ENCODE measurements at places on chromosomes 1 and 21.

GRCh38 chr1:238252033-238252802, 361.5 kb upstream of the ZP4 start:
- DNase-seq = no peak

DNA sequence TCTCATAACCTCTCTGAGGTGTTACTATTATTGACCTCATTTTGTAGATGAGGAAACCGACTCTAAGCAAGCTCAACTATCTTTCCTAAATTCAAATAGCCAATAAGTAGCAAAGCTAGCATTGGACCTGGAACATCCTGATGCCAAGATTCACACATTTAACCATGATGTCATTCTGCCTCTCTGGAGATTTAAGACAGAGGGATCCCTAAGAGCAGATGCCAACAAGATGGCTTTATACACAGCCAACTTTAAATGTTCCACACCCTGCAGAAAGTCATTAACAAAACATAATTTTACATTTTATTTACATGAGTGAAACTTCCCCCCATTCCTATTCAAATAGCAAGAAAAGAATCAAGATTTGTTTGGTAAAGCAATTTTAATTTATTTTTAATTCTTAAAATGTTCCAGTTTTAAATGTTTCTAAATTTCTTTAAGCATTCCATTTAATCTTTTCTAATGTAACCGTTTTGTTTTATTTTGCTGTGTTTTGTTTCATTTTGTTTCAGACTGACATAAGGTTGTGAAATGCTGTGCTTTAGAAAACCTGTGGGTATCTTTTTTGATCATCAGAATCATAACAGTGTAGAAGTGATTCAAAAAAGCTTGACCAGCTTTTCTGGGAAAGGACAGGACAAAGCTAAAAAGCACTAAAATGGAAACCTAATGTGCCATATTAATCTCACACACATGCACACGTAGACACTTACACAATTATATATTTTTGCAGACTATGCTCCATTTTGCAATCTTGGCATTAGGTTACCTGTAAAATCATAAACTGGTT, 7.6 kb upstream of the VAV3 start:
- no peak for DNase-seq

GRCh38 chr1:62467092-62467491, 30.2 kb downstream of the USP1 start:
- DNase-seq = no peak

GRCh38 chr1:73033640-73034039, 751.3 kb upstream of the NEGR1 start:
- DNase-seq = no peak

DNA sequence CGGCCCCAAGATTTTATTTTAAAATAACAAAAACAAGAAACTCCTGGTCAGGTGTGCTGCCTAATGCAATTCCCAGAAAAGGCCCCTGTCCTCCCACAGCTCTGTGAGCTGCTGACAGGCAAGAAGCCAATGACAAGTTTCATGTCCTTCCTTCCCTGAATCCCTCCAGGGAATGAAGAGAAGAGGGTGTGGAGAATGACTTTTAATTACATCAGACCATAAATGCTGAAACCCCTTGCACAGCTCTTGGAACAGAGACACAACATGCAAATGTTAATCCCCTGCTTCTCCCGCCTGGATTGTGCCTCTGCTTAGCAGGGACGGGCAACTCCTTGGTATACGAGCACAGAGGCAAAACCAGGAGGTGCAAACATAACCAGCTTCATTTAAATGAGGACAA, 228.1 kb upstream of the CAMK1G start:
- DNase-seq = no peak

DNA sequence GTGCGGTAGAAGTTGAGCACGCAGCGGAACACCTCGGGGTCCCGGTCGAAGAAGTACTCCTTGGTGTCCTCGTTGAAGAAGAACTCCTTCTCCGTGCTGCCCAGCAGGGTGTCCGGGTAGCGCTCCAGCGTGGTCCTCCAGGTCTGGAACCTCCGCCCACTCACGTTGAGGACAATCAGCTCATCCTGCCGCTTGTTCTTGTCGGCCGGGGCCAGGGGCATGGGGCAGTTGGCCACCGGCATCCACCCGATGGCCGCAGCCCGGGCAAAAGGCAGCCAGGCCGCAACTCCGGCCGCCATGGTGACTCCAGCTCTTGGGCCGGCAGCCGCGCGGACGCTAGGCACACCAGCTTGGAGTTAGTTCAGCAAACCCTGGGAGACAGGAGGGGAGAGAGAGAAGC, 7.0 kb downstream of the KCND3 start:
- no peak for DNase-seq

GRCh38 chr1:86756062-86756406, 51.7 kb downstream of the SH3GLB1 start:
- no peak for DNase-seq

GRCh38 chr21:41737651-41738324, 29.1 kb downstream of the RIPK4 start:
- DNase-seq = no peak

GRCh38 chr1:119822406-119822805, 11.1 kb upstream of the REG4 start:
- no peak for DNase-seq

DNA sequence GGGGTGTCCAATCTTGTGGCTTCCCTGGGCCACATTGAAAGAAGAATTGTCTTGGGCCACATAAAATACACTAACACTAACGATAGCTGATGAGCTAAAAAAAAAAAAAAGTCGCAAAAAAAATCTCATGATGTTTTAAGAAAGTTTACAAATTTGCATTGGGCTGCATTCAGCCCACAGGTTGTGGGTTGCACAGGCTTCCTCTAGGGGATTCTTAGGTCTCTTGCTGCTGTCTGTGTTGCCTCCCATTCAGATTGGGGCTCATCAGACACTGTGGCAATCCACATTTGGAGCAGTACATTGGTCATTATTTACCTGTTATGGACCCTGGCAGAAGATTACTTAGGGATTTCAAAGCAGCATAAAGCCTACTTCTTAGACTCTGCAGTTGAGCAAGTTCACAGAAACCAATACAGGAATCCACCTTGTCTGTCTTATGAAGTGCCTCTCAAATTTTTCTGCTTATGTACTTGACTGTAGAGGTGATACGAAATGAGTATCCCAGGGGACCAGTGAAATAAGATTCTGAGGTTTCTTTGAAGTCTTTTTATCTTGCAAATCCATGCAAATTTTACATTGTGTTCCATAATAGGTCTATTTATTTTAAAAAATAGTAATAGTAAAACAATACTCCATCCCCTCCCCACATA, 205.5 kb downstream of the RPS6KC1 start:
- no peak for DNase-seq

- no peak for DNase-seq
Observed at GRCh38 chr1:230143534-230143933, 76.5 kb downstream of the GALNT2 start.

- no peak for DNase-seq
Observed at GRCh38 chr1:54973205-54973921, 7.1 kb upstream of the TMEM61 start.

DNA sequence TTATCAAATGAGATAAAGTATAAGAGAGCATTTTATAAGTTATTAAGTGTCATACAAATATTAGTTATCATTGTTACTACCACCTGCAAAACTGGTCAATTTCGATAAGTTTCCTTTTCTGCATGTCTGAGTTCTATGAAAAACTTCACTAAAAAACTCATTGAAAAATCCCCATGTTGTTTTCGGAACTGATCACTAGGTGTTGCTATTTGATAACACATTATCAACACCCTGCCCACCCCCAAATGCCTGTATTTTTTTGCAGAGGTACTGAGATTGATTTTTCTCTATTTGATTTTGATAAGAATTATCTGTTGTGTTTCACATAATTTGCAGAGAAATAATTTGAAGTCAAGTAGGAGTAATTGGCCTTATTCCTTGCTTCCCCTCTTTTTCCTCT, 22.1 kb upstream of the DISP1 start:
- DNase-seq = no peak

GRCh38 chr1:72357411-72357810, 75.1 kb upstream of the NEGR1 start:
- no peak for DNase-seq

GRCh38 chr1:182205351-182206022, 144.0 kb upstream of the ZNF648 start:
- DNase-seq = no peak

DNA sequence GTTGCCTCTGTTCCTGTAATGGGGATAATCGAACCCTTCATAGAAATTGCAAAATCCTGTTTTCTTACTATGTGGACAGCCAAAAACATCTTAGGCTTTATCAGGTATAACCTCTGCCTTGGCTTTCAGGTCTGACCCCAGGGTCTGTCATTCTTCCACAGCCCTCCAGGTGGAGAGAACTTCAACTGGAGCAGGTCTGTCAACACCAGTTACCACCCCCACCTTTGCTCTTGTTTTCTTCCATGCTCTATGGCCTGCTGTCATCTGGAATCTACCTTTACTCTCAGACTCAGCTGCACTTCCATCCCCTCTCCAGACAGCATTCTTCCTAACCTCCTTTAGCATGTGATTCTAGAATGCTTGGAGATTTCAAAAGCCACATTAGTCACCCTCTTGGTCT, 10.4 kb upstream of the GJA9 start:
- no peak for DNase-seq

DNA sequence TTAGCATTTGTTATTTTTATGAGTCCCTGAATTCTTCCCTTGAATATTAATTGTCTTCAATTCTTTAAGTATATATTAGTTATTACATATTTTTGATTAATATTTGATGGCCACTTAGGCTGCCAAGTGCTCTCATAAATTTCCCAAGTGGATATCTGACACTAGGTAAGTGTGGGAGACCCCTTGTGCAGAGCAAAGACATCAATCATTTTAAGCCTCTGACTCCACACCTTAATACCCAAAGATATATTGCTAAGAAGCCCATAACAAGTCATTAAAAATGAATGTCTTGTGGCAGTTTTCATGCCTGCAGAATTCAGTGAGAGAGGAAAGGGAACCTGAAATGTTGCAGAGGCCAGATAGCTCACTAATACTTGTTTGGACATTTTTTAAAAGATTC, 58.4 kb upstream of the PROX1 start:
- DNase-seq = no peak

- DNase-seq = no peak
Observed at GRCh38 chr21:42699196-42699595, 45.8 kb downstream of the PDE9A start.

GRCh38 chr1:231761252-231761651, 134.7 kb downstream of the DISC1 start:
- DNase-seq = no peak

- no peak for DNase-seq
Observed at GRCh38 chr1:25967308-25967707, 30.6 kb downstream of the PAFAH2 start.

- DNase-seq = no peak
Observed at GRCh38 chr1:67749263-67749843, 64.4 kb downstream of the GADD45A start.

- no peak for DNase-seq
Observed at GRCh38 chr1:176330782-176331181, 123.7 kb upstream of the COP1 start.
